ENCODE measurements at places on chromosomes 13 and 19.

DNA sequence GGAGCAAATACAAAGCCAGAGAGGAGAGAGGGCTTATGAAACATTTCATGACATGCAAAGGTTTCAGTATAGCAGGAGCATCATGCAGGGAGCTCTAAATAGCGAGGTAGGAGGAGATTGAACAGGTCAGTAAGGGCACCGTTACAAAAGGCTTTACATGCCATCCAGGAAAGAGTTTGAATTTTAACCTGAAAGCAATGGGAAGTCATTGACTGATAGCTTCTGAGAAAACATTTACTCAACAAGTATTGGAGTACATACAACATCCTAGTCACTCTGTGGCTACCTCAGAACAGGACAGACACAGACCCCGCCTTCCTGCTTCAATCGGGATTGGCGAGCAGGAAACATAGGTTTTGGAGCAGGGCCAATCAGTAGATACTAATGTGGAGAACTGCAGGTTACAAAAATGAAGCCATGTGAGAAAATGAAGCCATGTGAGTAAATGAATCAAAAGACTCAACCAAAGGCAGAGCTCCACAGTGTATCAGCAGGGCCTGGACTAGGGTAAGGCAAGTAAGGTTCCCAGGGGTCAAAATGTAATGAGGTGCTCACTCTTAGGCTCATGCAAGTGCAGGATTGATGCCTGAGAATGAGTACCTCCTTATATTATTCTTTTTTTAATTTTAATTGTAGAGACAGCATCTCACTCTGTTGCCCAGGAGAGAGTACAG, 46.8 kb upstream of the FNDC3A start:
- no peak for DNase-seq

- DNase-seq: no peak
Observed at GRCh38 chr19:30222992-30223865, 149.0 kb upstream of the ZNF536 start.

DNA sequence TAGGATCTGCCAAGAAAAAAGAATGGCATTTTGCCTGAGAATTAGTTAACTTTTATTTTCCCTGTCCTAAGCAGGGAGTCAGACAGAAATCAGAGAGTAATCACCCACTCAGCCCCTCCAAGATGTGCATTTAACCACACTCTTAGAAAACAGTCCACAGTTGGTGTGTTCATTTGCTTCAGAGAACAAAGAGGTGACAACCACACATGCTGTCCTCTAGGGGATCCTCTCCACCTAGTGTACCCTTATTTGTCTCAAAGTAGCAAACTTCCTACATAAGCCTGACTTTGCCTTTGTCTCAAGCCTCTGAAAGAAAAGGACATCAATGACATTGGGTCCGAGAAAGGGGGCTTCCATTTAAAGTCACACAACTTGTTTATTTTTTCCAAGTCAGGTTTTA, 107.0 kb upstream of the RFC3 start:
- DNase-seq: no peak

GRCh38 chr13:33761740-33762139, 56.2 kb upstream of the RFC3 start:
- no peak for DNase-seq

- DNase-seq: no peak
Observed at GRCh38 chr19:53333066-53333462, 485 bp upstream of the ZNF845 start.

- no peak for DNase-seq
Observed at GRCh38 chr19:6522712-6523111, 8.1 kb upstream of the TNFSF9 start.

- no peak for DNase-seq
Observed at GRCh38 chr13:30802501-30802900, 67.2 kb downstream of the ALOX5AP start.

DNA sequence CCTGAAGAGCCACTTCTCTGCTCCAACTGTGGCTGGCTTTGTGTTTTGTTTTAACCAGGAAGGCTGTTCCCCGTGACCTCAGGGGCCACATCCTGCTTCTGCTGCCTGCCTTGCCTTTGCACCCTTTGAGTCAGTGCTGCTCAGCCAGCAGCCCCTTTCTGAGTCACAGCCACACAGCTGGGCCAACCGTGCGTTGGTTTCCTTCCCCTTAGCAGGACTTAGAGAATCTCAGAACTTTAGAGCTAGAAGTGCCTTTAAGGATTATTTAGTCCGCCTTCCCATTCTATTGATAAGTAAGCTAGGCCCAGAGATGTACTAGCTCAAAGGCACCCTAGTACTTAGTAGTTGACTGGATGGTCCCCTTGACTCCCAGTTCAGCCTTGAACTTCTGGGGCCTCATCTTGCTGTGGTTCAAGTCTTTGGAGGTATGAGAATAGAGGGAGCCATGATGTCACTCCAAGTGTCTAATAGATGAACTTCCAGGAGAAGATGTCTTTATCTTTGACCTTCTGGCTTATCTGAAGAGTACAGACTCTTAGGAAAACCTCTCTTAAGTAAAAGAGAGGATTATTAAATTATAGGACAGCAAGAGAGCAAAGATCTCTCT, 8.0 kb downstream of the RGCC start:
- peak; percentile 31 for DNase-seq

GRCh38 chr19:7469669-7470285, 19.1 kb downstream of the PEX11G start:
- DNase-seq: no peak

- DNase-seq: no peak
Observed at GRCh38 chr13:98797456-98797855, 45.0 kb upstream of the SLC15A1 start.

DNA sequence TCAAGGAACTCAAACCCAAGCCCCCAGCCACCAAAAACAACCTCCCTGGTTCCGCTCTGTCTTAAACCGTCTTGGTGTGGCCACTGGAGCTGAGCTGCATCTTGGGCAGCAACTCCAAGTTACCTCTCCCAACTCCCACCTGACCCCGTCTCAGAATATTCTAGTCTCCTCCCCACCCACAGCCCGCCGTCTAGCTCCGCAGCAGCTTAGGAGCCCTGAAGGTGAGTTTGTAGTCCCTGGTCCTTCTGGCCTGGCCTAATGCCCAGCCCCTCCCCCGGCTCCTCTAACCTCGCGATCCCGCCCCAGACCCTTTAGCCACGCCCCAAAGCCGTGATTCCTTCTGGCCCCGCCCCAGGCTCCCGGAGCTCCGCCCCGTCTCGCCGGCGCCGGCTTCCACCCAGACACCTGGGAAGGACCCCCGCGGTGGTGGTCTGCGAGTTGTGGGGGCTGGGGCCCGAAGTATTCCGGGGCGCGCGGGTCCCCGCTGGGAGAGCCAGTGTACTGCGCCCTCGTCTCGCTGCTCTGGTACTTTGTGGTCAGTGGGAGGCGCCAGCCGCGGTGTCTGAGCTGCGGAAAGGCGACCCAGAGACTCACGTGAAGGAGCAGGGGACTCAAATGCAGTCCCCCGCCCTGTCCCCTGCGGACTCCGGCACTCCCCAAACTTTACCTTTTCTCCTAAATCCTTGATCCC, 2.5 kb upstream of the LHB start:
- DNase-seq: no peak

DNA sequence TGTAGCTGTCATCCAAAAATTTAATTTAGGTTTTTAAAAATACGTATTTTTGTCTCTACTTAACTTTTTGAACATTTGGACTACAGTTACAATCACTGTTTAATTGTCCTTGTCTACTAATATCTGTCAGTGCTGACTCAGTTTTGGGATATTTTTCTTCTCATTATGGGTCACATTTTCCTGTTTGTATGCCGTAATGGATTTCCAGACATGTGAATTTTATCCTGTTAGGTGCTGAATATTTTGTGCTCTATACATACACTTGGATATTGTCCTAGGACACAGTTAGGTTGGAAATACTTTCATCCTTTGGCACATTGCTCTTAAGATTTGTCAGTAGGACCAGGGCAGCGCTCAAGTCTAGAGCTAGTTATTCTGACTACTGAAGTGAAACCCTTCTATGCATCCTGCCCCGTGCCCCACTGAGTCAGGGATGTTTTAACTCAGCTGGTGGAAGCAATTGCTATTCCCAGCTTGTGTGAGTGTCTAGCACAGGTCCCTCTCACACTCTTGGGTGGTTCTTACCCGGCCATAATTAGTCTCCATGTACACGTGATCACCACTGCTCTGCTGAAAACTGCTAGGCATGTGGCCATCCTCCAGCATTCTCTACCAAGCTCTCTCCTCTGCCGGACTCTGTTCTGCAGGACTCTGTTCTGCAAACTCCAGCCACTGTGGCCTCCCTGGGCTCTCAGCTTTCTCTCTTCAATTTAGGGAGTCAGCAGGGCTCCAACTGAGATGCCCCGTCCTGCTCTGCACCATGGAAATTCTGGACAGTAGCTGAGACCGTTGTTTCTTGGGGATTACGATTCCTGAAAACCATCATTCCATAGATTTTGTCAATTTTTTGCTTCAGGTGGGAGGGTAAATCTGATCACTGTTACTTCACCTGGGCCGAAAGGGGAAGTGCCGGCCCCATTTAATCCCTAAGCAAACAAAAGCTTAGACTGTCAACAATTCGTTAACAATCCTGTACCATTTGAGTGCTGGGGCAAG, 11.1 kb downstream of the PROZ start:
- no peak for DNase-seq

DNA sequence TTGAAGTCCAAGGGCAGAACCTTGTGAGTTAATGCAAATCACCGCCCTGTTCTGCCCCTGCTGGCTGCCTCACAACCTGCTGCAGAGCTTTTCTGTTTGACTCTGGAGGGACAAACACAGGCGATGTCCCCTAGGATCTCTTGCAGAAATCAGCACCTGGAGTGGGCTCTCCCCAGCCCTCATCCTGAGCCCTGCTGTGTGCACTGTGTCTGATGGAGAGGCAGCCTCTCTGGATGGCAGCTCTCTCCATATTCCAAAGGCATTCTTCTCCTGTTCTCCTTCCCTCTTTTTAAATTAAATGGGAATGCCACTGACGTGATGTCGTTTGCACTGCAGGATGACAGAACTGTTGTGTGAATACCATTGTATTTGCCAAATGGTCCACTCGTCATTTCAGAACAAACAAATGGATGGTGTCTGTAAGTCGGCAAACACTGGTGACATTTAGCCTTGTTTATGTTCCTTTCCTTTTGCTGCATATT, 184.1 kb downstream of the ZNF536 start:
- no peak for DNase-seq

DNA sequence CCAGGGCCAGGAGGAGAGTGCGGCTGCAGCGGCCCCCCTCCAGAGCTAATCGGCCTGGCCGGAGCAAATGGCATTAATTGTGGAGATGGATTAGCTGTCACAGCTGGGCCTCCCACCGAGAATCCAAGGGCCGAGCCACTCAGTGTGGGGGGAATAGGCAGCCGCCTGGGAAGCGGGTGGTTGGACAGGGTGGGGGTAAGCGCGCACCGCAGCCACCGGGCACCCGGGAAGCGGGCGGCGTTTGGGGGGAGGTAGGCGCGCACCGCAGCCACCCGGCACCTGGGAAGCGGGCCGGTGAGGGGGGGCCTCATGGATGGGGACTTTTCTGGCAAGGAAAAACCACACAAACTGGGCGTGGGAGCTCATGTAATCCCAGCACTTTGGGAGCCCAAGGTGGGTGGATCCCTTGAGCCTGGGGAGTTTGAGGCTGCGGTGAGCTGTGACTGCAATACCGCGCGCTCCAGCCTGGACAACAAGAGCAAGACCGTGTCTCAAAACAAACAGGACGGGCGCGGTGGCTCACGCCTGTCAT, 9.7 kb downstream of the R3HDM4 start:
- no peak for DNase-seq

DNA sequence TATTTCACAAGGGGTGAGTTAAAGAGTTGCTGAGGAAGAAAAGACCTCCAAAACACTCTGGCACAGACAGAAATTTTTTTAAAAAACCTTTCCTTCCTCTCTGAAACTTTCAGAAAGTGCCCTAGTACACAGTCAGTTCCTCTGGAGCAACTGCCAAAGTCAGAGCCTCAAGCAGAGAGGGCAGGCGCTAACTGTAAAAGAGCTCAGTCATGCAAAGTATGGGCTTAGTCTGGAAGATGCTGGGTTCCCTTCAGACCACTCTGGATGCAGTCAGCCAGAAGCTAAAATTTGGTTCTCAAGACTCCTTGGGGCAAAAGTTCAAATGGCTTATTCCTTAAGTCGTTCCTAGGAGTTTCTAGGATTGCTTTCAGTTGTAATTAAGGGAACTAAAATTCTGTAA, 671.6 kb downstream of the PCDH9 start:
- DNase-seq: no peak

- no peak for DNase-seq
Observed at GRCh38 chr19:40571005-40571318, 5.7 kb upstream of the SHKBP1 start.

GRCh38 chr13:97369261-97369893, 64.6 kb upstream of the RAP2A start:
- no peak for DNase-seq

GRCh38 chr19:29658221-29658991, 6.9 kb upstream of the PLEKHF1 start:
- no peak for DNase-seq

- no peak for DNase-seq
Observed at GRCh38 chr13:61138857-61139256, 276.8 kb downstream of the PCDH20 start.

DNA sequence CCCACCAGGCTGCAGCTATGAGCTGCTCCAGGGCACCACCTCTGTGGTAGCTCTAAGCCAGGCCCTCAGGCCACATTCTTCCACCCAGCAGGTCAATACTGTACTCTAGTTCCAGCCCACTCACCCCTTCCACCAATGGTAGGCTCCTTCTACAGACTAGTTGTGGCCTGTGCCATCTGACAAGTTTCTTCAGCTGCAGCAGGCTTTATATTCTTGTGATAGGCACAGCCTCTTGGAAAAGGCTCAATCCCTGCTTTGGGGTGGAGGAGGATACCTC, 8.5 kb downstream of the MICU2 start:
- no peak for DNase-seq

GRCh38 chr19:29587059-29587458, 19.0 kb upstream of the POP4 start:
- DNase-seq: no peak

GRCh38 chr13:66560189-66560588, 669.9 kb downstream of the PCDH9 start:
- DNase-seq: no peak

GRCh38 chr13:46866150-46866549, 30.7 kb downstream of the HTR2A start:
- peak; percentile 33 for DNase-seq

- DNase-seq: no peak
Observed at GRCh38 chr13:31431722-31432137, 232.0 kb downstream of the B3GLCT start.

GRCh38 chr19:37763488-37763887, 15.9 kb downstream of the ZNF573 start:
- no peak for DNase-seq

DNA sequence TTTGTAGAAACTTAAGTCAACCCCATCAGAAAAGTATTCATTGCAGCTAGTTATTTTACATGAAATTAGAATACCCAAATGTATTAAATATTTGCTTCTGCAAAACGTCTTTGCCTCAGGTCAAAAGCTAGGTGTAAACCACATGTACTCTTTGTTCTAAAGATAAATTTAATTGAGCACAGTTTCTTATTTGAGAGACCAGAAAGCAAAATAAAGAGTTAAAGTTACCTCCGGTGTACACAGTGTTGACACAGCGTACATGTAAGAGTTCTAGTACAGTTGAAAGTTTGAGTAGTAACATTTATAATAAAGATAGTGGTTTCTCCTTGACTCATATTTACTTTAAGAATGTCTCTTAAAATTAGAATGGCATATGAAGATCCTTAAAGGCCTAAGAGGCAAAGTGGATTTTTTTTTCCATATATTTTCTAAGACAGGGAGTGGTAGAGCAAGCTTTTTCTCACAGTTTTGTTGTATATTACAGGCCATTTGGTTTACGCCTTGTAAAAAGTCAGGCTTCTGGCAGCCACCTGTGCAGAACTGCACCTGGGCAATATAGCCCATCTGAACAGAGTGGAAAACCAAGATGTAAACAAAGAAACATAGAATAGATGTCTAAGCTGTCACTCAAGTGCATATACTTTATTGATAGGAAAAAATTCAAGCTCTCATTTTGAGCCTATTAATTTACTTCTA, 2.9 kb downstream of the LRCH1 start:
- DNase-seq: no peak
